NCI-H2171 (cell line): ENCODE measurements at places on chromosomes 4 and X.

GRCh38 chr4:100257567-100257966 is 67.3 kb upstream of the DDIT4L start:
- no peak for DNase-seq

- DNase-seq, result no peak
Measured at GRCh38 chr4:152166567-152166966, 369.3 kb downstream of the FBXW7 start.

GRCh38 chr4:159103384-159103990 is 608 bp downstream of the RAPGEF2 start:
- no peak for DNase-seq

- no peak for DNase-seq
Measured at GRCh38 chr4:189121336-189121735, 819.3 kb upstream of the FRG1 start.

DNA sequence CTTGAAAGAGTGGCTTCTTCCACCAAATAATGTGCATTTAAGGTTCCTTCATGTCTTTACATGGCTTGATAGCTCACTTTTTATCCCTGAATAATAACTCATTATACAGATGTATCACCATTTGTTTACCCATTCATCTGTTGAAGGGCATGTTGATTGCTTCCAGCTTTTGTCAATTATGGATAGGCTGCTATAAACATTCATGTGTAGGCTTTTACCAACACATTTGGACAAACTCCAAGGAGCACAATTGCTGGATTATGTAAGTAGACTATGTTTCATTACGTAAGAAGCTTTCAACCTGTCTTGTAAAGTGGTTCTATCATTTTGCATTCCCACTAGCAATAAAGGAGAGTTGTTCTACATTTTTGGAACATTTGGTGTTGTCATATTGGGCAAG is 2637.0 kb downstream of the PCDH7 start:
- DNase-seq, result no peak

DNA sequence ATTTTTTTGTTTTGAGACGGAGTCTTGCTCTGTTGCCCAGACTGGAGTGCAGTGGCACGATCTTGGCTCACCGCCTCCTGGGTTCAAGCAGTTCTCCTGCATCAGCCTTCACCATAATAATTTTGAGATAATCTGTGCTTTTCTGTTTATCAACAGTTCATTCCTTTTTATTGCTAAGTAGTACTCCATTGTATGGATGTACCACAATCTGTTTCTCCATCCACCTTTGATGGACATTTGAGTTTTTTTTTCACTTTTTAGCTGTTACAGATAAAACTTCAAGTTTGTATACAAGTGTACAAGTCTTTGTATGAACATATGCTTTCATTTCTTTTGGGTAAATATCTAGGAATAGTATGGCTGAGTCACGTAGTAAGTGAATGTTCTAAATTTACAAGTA is 9.0 kb downstream of the FUNDC2 start:
- DNase-seq, result no peak

DNA sequence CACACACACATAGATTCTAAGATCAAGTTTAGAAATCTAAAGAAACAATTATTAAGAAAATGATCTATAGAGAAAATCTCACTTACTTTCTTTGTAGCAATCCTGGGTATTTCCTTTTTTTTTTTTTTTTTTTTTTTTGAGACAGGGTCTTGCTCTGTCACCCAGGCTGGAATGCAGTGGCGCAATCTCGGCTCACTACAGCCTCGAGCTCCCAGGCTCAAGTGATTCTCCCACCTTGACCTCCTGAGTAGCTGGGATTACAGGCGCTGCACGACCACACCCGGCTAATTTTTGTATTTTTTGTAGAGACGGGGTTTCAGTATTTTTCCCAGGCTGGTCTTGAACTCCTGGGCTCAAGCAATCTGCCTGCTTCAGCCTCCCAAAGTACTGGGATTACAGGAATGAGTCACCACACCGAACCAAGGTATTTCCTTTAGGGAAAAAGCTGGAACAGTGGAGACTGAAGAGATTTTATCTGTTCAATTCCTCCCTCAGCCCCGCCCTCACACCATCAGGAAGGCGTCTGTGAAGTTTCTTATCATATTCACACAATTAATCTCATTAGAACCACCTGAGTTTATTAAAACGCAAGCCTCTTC is at the start of gene TRIML2:
Gene TRIML2, minus strand, starts transcription at position 447 of the 599 bp plus-strand sequence. CDS start 4,235 bp downstream, outside the sequence.
- no peak for DNase-seq

- DNase-seq, result no peak
Measured at GRCh38 chrX:725971-726370, 95.4 kb downstream of the SHOX start.
